ENCODE measurements at places on chromosomes 2 and 18.

DNA sequence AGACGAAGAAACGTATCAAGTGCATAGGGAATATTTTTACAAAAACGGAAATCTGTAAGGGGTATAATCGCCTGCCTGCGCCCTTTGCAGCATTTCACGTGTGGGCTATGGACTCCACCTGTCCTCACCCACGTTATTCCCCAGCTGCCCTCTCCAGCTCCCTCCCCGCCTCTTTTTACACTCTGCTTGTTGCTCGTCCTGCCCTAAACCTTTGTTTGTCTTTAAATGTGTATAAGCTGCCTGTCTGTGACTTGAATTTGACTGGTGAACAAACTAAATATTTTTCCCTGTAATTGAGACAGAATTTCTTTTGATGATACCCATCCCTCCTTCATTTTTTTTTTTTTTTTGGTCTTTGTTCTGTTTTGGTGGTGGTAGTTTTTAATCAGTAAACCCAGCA lies 169.4 kb upstream of the SIX3 start:
- no peak for DNase-seq

DNA sequence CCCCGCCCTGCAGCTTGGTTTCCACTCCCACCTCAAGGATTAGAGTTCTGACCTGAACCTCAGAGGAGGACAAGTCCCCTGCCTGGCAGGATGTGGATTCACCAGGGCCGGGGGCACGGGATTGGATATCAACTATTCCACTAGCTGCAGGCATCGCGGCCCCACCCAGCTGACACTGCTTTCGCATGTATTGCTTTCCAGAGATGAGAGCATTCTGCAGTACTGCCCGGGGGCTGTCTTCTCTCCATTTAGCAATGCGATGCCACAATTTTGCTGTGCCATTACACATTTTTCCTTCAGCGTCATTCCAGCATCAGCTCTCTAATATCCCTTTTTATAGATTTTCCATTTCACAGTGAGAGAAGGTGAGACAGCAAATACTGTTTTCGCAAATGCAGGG lies 42.0 kb downstream of the CTIF start:
- DNase-seq: no peak

DNA sequence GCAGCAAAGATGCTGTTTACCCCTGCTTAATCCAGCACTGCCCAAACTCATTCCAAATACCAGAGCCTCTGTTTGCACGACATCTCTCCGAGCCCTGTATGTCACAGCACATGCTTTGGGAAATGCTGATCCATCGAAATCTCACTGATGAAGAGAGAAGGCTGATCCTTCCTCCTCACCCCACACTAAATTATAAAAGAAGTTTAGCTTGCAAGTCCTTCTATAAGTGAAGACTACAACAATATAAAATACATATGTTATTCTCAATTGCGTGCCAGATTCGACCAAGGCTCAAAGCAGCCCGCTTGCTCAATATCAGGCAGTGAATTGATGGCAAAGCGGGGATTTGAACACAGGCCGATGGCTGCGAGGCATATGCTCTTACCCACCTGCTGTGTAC lies 30.7 kb upstream of the SLC35F6 start:
- no peak for DNase-seq

GRCh38 chr18:11251229-11251890 lies 102.0 kb upstream of the PIEZO2 start:
- DNase-seq: no peak

DNA sequence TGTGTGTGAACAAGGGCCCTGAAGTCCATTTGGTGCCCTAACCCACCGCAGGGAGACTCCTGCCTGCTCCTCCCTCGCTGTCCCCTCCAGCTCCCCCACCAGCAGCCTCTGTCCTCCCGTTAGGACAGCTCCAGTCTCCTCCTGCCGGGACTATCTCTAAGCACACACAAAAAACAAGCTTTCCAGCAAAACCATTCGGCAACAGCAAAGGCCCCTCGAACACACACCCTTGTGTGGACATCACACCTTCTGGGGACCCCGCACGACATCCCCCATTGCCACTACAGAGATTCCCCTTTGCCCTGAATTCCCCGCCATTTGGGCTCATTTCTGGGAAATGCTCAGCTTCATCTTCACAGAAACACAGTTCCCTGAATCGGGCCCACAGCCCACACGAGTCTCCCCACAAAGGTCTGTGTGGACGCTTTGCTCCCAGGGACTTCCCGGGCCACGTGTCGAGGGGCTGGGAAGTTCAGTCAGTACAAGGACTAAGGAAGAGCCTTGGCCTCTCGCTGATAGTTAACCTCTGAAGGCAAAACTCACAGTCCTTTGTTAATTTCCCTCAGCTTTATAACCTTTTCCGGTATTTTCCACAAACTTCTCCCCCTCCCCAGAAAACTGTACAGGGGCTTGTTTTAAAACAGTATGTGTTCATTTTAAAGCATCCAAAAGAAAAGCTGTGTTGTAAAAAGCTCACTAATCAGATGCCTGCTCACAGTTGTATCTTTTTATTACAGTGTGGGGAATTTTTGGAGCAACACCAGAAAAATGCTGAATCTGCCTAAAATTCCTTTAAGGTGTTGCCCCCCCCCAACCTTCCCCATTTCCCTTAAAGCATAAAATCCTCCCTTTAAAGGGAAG lies 25.9 kb downstream of the SMAD7 start:
- DNase-seq: no peak

- no peak for DNase-seq
Measured at GRCh38 chr2:143422681-143423080, 293.5 kb downstream of the ARHGAP15 start.

GRCh38 chr2:196362973-196363549 lies 191.7 kb upstream of the STK17B start:
- DNase-seq: no peak

DNA sequence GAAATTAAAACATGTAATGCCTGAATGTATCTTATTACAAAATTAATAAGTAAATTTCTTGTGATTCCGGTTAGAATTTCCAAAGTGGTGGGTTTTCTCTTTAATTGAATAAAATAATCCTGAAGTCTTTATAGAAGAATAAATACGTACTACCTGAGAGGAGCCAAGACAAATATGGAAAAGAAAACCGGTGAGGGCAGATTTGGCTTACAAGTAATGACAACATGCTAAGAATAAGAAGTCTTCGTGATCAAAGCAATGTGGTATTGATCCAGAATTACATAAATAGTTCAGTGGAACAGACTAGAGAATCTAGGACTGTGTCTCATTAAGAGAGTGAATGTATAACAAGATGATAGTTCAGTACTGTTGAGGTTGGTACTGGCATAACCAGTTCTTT lies 167.5 kb downstream of the NEDD4L start:
- no peak for DNase-seq

DNA sequence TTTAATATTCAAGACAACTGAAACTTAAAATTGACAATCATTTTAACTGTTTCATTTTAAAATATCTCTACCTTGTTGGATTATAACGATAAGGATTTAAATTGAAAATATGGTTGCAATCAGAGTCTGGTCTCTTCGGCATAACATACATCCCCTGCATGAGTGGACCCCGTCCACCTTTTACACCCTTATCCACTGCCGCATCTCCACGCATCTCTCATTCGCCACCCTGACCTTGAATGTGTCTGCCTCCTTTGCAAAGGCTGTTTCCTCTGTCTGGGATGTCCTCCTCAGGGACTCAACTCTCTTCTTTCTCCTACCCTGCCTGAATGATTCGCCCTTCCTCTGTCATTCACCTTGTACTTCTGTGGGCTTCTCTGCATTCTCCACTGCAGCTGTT lies 87.6 kb downstream of the SPATS2L start:
- no peak for DNase-seq

- no peak for DNase-seq
Measured at GRCh38 chr2:2563309-2563860, 232.3 kb upstream of the MYT1L start.

GRCh38 chr2:1605102-1606045 lies 138.9 kb downstream of the PXDN start:
- DNase-seq: no peak

- no peak for DNase-seq
Measured at GRCh38 chr18:24342347-24342746, 55.3 kb downstream of the OSBPL1A start.

DNA sequence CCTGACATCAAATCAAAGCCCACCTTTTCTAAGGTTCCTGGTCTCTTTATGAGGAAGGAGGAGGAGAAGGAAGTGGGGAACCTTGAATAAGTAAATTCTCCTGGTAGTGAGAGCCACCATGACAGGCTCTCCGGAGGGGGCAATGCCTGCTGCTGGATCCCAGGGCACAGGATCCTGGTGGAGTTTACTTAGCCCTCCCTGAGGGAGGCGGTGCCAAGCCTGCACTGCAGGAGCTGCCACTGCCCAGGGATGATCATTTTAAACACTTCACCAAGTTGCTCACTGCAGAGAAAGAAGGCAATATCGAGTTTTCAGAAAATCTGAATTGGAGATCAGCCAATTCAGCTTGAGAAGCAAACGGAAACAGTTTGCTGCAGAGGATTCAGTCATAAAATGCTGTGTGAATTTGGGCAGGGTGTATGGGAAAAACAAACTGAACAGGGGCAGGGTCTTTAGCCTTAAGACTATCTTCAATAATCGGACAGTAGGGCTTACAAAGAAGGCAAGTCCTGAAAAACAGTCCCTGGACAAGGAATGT lies 200.7 kb downstream of the RAD51AP2 start:
- no peak for DNase-seq

GRCh38 chr2:25228848-25229278 lies 60.5 kb upstream of the POMC start:
- no peak for DNase-seq

DNA sequence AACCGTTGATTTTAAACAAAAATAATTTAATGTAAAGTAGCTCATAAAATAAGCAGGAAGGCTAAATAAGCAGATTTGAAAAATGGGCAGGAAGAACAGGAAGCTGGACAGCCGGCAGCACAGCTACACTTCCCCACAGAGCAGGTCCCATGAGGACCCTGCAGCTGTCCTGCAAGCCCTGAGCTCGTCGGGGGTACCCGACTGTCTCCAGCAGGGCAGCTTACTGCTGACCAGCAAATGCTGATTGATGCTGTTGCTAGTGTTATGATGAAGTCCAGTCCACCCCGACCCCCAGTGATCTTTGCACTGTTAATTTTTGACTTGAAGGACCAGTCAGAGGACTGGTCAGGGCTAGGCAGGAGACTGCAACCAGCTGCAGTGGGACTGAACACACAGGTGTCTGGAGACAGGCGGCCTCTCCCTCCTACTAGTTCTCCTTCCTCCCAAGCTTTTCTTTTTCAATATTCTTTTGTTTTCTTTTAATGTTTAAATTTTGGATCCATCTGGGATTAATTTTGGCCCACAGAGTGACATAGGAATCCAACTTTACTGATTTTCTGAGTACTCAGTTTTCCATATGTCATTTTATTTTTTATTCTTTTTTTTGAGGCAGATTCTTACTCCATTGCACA lies 27.7 kb downstream of the POLE4 start:
- DNase-seq: no peak

GRCh38 chr2:26347286-26347865 lies 787 bp upstream of the ADGRF3 start:
- no peak for DNase-seq

GRCh38 chr2:191999101-191999841 lies 152.4 kb upstream of the CAVIN2 start:
- no peak for DNase-seq

DNA sequence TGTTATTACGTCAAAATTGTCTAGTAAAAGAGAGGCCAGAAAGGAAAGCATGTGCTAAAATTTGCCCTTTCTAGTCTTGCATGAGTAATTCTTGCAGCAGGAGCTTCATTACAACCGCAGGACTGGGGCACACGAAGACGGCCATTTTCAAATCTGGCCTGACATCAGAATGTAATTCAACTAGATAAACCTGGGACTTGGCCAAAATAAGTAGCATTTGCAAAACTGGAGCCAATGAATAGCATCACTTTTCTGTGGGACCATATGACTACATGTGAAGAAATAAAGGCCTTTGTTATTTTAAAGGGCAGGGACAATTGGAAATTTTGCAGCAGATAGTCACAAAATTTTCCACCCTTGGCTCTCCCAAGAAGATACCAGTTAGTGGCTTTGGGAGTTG lies 3.0 kb upstream of the FZD7 start:
- DNase-seq: no peak

DNA sequence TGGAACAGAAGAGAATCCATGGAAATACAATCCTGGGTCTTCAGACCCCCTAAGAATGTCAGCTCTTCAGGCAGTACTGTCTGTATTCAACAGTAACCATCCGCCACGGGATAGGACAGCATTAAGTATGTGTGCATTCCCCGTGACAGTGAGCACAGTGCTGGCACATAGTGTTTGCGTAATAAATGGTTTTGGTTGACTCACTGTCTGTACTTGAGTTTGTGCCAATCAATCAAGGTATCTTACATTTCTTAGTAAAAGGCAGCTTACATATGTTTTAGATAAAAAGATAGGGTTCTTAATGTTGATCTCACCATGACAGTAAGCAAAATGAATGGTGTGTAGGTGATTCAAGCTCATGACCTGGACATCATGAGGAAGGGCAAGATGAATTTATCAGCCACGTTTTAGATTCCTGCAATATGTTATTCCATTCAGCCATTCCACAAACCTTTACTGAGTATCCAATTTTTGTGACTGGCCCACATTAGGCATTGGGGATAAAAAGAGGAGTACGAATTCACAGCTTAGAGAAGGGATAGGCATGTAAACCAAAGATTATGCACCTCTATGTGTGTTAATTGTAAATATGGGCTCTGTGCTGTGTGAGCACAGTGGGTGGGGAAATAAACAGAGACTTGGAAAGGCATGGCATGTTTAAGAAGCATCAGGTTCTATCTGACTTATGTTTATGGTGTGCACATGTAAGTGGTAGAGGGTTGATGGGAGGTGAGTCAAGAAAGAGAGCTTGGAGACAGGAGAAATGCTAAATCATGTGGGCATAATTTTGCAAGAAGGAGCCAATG lies 258.8 kb downstream of the SLC8A1 start:
- no peak for DNase-seq

GRCh38 chr2:100869120-100869519 lies 49.2 kb downstream of the NPAS2 start:
- no peak for DNase-seq

DNA sequence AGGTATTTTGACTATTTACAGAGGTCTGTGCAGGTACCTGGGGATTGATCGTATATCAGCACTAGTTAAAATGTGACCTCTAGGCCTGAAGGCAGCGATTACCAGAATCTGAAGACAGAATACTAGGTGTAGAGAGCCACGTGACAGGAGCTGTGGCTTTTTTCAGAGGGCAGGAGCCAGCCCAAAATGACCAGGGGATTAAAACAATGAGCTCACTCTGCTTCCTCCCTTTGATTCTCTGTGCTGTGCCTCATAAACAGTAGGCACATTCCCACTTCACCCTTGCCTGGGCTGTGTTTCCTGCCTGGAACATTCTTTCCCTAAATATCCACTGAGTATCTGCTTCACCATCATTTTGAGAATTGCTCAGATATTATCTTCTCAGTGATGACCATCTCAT lies 15.2 kb downstream of the ITGAV start:
- DNase-seq: no peak
